ENCODE measurements at places on chromosomes 6 and 20. TPM values are rescaled to one million over a fixed set of nuclear protein-coding genes. Genes with fewer than 3 reads are reported as not detected.

The BPIFB4 gene
- total RNA-seq, result not detected

The OOEP gene
- total RNA-seq, result not detected

GRCh38 chr20:37994512-37994911, 38.7 kb downstream of the TTI1 start:
- DNase-seq, result peak; percentile 94

- DNase-seq, result no peak
These were observed 4.5 kb upstream of the RAB44 start for GRCh38 chr6:36692861-36693702.

DNA sequence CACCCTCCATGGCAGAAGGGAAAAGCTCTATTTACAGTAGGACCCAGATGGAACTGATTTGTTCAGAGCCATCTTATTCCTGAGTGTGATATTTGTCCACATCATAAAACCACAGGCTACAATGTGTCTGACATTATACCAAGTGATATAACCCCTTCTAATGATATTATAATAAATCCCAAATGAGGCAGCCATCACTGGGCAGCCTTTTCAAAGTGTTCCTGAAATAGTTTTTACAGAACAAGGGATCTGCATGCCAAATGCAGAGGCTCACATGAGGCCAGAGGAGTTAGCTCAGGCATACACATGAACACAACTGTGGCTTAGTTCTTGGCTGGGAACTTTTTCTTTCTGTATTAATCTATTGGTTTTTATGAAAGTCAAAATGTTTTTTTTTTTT, 207.7 kb downstream of the MAFB start:
- no peak for DNase-seq

The OTOR gene
- total RNA-seq, result not detected

The ASIP gene
- total RNA-seq, result not detected

DNA sequence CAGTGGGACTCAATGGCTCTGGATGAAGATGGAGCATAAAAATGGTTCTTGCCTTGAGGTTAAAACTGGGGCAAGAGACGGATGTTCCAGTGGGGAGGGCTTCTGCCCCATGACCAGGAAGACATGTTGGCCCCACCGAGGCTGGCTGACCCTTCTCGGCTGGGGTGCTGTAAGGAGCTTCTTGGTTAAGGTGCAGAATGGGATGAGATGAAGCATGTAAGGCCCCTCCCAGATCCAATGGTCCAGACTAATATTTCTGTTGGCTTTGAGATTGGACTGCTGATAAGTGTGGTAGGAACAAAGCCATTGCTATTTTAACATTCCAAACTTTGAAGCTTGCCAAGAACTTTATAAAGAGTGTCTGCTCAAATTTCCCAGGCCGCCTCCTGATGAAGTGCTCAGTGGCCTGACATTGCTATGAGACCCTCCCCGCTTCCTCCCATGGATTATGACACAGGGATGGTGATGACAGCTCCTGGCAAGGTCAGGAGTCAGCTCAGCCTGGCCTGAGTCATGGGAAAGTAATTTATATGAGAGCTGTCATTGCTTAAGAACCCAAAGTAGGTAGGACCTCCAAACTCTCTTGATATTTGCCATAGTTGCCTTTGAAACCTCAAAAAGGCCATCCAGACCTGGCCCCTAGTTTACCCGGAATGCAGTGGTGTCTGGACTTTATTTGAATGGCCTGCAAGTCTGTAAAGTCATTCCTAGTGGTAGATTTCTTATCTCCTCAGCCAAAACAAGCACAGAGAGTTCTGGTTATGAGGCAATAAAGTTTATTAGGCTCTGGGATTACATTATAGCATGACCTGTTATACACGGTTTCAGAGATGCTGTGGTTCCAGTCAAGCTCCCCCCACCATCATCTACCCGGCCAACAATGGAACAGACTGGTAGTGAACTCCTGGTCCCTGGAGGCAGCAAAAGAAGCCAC, 55.2 kb downstream of the TGM2 start:
- peak; percentile 99 for DNase-seq

DNA sequence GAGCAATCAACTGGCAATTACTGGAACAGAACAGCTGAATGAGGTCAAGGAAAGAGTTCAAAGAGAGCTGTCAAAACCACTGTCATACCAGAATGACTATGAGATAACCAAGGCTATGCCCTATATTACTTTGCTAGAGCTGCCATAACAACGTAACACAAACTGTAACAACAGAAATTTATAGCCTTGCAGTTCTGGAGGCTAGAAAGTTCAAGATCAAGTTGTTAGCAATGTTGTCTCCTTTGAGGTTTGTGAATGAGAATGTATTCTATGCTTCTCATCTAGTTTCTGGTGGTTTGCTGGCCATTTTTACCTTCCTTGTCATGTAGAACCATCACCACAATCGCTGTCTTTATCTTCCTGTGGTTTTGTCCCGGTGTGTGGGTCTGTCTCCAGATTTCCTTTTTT, 1323.0 kb upstream of the GJE1 start:
- DNase-seq, result no peak

The FNDC1 gene
- total RNA-seq, result not detected

DNA sequence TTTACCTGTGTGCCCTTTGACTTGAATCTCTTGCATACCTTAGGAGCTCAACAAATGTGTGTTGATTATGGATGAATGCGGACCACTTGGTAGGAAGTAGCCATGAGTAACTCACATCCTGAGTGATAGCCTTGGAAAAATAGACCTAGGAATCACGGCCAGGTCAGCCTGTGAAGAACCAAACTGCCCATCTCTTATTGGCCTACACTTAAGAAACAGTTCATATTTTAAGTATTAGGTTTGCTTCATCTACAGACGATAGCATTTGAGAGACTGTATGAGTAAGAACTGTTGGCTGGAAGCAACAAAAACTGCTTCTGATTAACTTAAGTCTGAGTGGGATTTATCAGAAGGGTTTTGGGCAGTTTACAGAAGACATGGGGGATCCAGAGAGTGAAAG, 320.1 kb upstream of the PRND start:
- no peak for DNase-seq

- DNase-seq, result no peak
These were observed 17.2 kb downstream of the SERINC3 start for GRCh38 chr20:44504402-44505307.

The ISM1 gene
- not detected for total RNA-seq

DNA sequence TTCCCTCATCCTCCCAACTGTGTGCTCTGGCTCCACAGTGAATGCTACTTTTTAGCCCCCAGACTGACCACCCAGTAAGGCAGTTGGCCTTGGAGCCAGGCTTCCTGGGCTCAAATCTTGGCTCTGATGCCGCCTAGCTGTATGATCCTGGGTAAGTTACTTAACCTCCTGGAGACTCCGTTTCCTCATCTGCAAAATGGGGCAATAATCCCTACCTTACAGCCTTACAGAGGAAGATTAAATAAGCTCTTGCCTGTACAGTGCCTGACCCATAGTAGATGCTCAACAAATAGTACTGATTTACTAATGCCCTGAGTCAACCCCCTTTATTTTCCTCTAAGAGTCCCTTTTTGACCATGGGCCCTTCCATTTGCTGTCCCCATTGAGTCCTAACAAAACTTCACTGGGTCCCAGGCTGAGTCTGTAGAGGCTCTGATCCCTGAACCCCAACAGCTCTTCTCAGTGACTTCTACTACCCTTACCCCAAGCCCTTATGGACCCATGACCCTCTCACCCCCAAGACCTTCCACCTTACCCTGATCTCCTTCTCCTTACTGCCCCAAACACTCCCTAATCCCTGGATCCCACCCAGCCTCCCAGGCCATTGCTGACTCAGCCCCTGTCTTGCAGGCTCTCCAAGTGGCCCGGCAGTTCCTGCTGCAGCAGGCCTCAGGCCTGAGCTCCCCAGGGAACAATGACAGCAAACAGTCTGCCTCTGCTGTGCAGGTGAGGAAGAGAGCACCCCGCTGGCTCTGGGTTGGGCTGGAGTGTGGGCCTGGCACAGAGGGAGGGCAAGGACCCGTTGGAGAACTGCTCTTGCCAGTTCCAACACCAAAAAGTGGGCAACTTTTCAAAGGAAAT, 31.4 kb downstream of the FOXP4 start:
- peak; percentile 89 for DNase-seq

The BCAS1 gene
- total RNA-seq, result 0.35 TPM

The FHL5 gene
- total RNA-seq, result not detected

GRCh38 chr6:136468711-136469110, 81.5 kb downstream of the MAP7 start:
- no peak for DNase-seq

DNA sequence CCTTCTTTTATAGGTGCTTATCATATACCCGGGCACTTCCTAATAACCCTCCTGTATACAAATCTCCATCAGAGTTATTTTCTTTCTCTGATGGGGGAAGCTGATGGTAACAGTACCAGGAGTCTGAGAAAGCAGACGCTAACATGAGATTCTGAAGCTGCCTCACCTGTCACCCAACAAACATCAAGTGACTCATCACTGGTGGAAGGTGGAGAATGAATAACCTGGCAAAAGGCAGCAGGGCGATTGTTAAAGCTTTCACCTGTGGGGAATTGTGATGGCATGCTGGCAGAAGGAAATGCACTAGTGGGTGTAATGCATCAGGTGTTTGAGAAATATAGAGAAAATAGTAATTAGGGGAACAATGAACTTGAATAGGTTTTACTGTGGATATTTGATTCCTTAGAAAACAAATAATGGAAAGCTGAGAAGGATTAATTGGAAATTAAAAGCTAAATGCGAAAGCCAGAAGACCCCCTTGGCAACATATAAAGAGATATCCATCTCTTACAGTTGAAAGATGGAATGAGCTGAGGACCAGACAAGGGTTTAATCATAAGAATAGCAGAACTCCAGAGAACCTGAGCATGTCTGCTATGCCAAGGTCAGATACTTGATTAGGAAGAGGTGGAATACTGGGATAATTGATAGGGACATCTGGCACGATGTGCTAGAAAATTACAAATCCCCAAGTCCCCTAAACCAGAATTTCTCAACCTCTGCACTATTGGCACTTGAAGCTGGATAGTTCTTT, 517.1 kb downstream of the PKHD1 start:
- peak; percentile 72 for DNase-seq

GRCh38 chr6:12010635-12011275, 1.4 kb upstream of the HIVEP1 start:
- no peak for DNase-seq

The ELOVL2 gene
- 0.91 TPM for total RNA-seq

The EPPIN gene
- not detected for total RNA-seq

DNA sequence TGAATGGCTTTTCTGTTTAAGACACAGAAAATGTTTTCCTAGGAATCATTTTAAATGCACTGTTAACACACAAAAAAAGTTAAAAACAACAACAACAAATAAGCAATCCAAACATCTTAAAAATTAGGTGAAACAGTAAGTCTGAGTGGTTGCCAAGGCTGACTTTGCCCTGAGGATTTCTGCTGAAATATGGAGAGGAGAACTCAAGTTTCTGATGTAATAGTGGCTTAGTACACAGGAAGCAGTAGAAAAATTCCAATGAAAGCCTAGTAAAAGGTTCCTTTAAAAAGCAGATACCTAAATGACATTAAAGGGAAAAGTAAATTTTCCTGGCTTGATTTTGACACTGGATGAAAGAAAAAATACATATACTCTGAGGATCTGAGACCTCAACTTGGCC, 184.2 kb downstream of the EPM2A start:
- no peak for DNase-seq

The RAD21L1 gene
- total RNA-seq, result 0.11 TPM
